ENCODE measurements at places on chromosomes 13 and 19.

GRCh38 chr19:28489776-28490175 lies 723.2 kb downstream of the UQCRFS1 start:
- DNase-seq: no peak

GRCh38 chr19:15591796-15592195 lies 23.2 kb upstream of the CYP4F8 start:
- DNase-seq: no peak

DNA sequence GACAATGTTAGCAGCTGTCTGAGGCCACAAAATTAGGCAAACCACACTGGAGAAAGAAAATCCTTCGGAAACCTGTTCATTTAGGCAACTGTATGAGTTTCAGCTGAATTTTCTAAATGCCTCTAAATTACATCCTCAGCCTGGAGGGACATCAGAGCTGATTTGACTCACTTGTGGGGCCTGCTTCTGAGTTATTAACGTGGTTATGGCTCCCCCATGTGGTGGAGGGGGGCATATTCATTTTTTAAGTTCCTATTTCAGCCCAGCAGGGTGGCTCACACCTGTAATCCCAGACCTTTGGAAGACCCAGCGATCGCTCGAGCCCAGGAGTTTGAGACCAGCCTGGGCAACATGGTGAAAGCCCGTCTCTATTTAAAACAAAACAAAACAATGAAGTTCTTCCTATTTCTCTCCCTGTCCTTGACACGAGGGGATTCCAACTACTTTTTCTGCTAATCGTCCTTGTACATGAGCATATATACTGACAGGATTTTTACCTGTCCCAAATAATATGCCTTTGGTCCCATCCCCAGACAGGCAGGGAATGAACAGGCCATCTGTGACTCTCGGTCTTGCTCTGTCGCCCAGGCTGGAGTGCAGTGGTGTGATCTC lies 31.5 kb upstream of the HIF3A start:
- DNase-seq: peak; percentile 72

DNA sequence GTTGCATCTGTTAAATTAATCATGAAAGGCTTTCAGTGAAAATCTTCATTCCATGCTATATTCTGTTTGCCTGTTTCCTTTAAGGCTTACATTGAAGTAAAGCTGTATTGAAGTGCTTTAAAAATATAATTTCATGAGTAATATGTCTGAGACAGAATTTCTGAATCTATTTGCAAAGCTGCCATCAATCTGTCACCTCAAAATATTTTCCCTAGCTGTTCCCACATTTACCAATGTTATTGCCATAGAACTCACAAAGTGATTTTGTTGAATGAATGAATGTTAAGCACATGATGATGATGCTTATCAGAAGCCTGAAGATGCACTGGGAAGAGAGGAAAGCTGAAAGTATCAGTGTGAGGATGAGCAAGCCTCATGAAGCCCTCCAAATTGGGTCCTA lies 115.8 kb downstream of the NHLRC3 start:
- no peak for DNase-seq

GRCh38 chr19:15264061-15264932 lies 32.0 kb upstream of the EPHX3 start:
- DNase-seq: peak; percentile 71

GRCh38 chr19:4914736-4915501 lies 5.6 kb downstream of the UHRF1 start:
- DNase-seq: peak; percentile 85
